Hepatocyte (in vitro differentiated cells): ENCODE measurements at places on chromosomes 16 and 17. TPM values are rescaled to one million over a fixed set of nuclear protein-coding genes. Genes with fewer than 3 reads are reported as not detected.
A peak's percentile ranks its signal among the peaks of the same experiment; 100 is the strongest.

MSLN gene
- 2.4 and 2.5 TPM in 2 replicates for total RNA-seq

HID1 gene
- total RNA-seq: 13.2 and 15.3 TPM in 2 replicates

CCL5 gene
- 0.72 and 1.4 TPM in 2 replicates for total RNA-seq

CYB5B gene
- 60.5 and 70.8 TPM in 2 replicates for total RNA-seq

DNA sequence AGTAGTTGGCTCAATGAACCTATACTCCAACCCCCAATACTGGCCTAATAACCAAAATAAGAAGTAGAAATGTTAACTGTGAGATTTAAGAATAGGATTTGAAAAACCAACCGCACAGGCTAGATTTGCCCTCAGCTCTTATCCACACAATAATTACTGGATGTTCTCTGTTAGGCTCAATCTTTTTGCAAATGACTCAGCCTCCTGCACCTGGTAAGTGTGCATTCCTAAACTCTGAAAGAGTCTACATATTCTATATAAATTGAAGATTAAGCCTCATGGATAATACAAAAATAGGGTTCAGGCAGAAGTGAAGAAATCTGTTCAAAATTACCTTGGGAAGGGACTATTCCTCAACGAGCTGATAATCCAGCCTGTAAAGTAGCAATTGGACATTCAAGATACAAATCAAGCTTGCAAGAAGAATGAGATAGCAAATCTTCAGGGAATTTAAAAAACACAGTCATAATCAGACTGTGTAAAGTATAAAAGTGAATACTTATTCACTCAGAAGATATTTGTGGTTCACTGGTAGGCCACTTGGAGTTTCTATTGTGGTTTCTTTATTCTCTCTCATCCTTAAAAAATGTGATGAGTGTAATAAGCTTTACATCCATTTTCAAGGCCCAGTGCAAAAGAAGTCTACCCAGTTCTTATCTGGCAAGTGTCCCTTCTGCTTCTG lies 931.9 kb upstream of the SOX9 start:
- H3K36me3 ChIP-seq: no peaks in the 10 kb centered on the region
- DNase-seq: no peak
- no peaks in the 10 kb centered on the region for H3K27me3 ChIP-seq
- no peak overlapping the region for H3K27ac ChIP-seq
- H3K4me3 ChIP-seq: no peak overlapping the region

GRCh38 chr16:31461921-31462804 lies 2.9 kb downstream of the ARMC5 start:
- H3K4me1 ChIP-seq: peaks cover 8% of the 10 kb centered on the region
- no peak for DNase-seq
- H3K36me3 ChIP-seq: no peaks in the 10 kb centered on the region
- no peaks in the 10 kb centered on the region for H3K27me3 ChIP-seq

DNA sequence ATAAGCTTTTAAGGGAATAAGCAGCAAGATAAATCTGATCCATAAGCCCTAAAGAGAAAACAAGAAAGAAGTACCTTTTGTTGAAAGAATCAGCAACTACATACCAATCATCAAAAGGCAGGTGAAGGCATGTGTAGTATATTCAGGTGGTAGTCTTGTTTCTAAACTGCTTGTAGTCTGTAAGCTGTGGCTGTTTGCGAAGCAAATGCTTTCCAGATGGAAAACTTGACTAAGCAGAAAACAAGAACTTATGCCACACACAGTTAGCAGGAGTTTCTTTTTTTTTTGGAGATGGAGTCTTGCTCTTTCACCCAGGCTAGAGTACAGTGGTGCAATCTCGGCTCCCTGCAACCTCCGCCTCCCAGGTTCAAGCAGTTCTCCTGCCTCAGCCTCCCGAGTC lies 5.7 kb downstream of the CBX1 start:
- peak overlapping the region; percentile 31 for H3K27ac ChIP-seq
- no peak for DNase-seq
- no peaks in the 10 kb centered on the region for H3K36me3 ChIP-seq
- H3K4me3 ChIP-seq: no peak overlapping the region
- no peaks in the 10 kb centered on the region for H3K27me3 ChIP-seq

DNA sequence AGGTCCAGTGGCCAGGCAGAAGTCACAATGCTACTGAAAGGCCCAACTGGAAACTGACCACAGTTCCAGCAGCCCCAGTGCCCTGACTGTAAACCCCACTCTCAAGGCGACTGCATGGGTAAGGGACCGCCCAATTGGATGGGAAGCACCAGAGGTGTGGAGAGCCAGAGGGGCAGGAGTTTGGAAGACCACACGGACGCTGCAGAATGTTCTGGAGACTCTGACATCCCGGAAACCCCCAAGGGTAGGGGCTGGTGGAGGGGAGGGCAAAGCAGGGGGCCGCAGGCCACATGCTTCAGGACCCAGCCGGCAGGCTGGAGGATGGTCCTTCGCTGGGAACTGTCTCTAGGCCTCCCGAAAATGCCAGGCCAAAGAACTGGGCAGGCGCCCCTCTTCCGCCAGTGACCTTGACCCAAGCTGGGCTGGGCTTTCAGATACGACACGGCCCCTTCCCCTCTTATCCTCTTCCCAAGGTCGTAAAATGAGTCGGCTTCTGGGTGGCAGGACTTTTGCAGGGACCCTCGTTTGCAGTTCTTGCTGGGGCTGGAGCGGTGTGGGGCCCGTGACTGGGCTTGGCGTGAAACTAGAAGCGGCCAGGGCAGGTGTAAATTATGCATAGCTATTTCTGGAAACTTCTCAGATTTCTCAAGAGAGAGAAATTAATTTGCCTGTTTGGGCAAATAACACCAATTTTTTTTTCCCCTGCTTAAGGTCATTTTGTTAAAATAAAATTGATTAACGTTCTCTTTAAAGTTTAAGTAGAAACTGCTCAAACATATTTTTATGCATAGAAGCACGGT lies 110.2 kb downstream of the C16orf78 start:
- DNase-seq: no peak
- H3K27me3 ChIP-seq: peaks cover 14% of the 10 kb centered on the region
- peak overlapping the region; percentile 10 for H3K4me3 ChIP-seq
- H3K27ac ChIP-seq: no peak overlapping the region

DNA sequence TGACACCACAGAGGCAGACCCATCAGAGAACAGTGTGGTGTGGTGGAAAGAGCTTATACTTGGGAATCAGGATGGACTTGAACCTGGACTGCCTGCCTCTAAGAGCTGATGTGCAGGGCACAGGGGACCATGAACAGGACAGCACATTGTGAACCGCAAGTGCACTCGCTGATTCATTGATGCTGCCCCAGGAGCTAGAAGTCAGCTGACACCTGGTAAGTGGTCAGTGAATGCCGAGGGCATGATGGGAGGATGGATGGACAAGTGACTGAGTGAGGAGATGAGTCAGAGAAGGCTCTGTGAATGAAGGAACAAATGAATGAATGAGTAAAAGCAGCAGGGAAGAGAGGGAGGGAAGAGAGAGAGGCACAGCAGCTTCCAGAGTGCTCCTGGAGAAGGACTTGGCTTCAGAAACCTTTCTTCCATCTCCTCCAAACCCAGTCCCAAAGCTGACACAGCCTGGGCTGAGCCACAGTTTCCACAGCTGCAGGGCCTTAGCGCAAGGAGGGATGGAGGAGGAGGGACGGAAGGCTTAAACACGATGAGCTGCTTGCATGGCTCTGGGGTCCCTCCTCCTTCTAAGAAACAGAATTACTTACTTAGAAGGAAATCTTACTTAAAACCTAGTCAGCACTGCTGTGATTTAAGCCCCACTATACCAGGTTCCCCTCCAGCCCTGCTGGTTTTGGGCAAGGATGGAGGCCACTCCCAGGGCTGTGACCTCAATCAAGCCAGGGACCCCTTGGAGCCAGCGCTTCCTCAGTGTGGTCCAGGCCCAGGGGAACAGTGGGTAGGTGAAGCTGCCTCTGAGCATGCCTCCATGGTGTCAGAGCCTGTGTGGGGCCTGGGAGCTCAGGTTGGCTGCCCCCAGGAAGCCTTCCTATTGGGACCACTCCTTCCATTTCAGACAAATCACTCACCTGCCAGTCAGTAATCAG lies 184.6 kb downstream of the TMEM132E start:
- H3K27me3 ChIP-seq: peaks cover 8% of the 10 kb centered on the region
- no peak overlapping the region for H3K27ac ChIP-seq
- H3K4me3 ChIP-seq: no peak overlapping the region
- DNase-seq: no peak
- H3K36me3 ChIP-seq: no peaks in the 10 kb centered on the region

DNA sequence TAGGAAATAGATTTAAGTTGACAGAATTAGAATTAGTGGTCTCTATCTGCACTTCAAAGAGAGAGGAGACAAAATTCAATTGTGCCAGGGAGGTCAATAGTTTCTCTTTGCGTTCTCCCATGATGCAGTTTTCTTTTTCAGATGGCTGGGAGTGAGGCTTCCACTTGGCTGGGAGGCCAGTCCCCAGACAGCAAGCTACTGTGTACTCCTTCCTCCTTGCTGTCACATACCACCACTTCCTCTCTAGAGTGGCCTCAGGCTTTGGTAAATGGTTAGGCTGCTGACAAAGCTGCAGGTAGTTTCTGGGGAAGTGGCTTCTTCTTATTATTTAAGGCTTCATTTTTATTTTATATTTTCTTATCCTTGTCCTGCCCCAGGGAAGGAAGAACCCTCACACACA lies 106.2 kb upstream of the HS3ST4 start:
- H3K36me3 ChIP-seq: no peaks in the 10 kb centered on the region
- H3K27ac ChIP-seq: no peak overlapping the region
- DNase-seq: no peak
- H3K27me3 ChIP-seq: no peaks in the 10 kb centered on the region
- H3K4me1 ChIP-seq: no peaks in the 10 kb centered on the region

- no peak for DNase-seq
- no peaks in the 10 kb centered on the region for H3K36me3 ChIP-seq
- no peaks in the 10 kb centered on the region for H3K27me3 ChIP-seq
- peak overlapping the region; percentile 6 for H3K27ac ChIP-seq
Observed at GRCh38 chr17:5430413-5430999, 8.4 kb downstream of the C1QBP start.

DNA sequence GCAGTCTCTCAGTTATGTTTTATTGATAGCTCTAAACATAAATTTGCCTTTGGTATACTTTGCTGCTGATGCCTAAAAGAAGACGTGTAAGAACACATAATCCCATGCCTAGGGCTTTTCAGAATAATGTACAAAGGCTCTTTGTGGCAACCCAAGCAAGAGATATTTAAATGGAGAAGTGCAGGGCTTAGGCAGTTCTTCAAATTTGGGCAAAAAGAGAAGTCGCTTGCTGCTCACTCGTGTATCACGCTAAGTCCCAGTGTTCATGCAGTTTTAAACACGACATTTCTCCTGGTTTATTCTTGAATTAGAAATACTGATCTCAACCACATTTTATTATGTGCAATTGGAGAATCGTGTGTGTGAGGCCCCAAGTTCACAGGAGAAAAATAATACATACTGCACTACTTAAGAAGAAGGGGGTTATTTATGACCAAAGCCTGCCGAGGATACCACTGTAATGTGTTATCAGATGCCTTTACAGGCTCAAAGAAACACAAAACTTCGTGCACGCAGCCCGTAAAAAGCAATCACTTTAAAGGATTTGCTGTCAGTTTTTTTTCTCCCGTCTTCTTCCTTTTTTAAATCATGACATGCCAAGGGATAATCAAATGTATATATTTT lies 22.5 kb upstream of the IRX6 start:
- no peak overlapping the region for H3K4me3 ChIP-seq
- no peak for DNase-seq
- H3K4me1 ChIP-seq: peaks cover 4% of the 10 kb centered on the region
- H3K36me3 ChIP-seq: no peaks in the 10 kb centered on the region
- H3K27ac ChIP-seq: no peak overlapping the region

- DNase-seq: peak; percentile 48
- H3K36me3 ChIP-seq: no peaks in the 10 kb centered on the region
- H3K4me1 ChIP-seq: peaks cover 15% of the 10 kb centered on the region
- H3K27me3 ChIP-seq: no peaks in the 10 kb centered on the region
- no peak overlapping the region for H3K4me3 ChIP-seq
- H3K27ac ChIP-seq: peak overlapping the region; percentile 50
Observed at GRCh38 chr16:80080287-80080851, 460.4 kb upstream of the DYNLRB2 start.
